HL-60 (cell line): ENCODE measurements at places on chromosomes 1 and 21.
A peak's percentile ranks its signal among the peaks of the same experiment; 100 is the strongest.

DNA sequence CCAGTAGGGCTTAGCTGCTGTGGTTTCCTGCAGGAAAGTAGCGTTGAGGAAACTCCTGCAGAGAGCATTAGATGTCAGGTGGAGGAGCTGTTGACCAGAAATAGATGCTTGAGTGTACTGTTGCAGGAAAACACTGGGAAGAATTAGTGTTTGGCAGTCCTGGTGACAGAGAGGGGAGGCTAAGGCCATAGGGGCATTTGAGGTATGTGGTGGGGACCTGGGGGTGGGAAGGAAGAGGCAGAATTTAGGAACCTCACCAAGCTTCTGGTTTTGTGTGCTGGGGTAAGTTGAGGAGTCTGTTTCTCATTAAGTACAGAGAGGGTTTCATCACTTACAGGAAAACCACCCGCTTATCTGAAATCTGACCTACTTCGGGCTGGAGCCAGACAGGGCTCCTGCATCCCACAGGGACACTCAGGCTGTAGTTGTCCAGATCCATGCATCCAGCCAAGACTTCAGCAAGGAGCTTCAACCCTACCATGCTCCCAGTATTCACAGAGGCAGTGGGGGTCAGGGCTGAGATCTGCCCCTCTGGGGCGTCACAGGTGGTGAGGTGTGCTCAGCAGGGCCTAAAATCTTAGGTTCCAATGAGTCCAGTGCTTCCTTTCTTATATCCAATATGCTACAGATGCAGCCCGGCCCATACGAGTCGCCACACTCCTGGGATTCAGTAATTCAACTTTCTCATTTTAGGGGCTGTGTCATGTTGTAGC, 15.1 kb downstream of the SH2D2A start:
- no peak for DNase-seq

DNA sequence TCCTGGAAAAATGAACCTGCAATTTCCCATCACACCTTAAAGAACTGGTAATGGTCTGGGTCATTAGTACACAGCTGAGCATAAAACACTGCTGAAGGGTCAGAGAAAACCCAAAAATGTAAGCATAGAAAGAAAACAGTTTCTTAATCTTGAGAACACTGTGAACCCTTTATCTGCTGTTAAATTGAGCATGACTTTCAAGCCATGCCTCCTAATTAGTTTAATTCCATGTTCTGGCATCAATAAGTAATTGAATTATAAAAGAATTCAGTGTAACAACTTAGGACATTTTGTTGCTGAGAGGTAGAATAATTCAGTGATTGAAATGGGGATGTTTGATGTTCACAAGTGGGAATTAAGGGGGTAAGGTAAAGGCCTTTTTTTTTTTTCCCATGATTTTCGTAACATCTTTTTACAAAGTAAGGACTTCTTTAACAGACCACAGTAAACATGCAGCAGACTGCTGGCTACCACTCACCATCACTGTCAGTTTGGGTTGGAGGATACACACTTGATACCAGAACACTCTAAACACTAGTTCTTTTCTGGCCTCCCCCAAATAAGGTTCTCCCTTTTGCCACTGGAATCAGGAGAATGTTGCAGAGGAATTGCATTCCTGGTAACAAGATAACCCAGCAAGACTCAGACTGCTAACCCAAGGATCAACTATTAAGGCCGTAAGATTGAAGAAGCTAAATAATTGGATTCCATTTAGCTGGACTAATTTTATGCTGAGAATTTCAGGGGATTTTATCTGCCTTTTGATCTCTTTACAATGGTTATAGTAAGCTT, 3.0 kb downstream of the RWDD3 start:
- DNase-seq = no peak

- DNase-seq = no peak
Observed at GRCh38 chr1:64173336-64173940, 30.0 kb upstream of the UBE2U start.

- no peak for DNase-seq
Observed at GRCh38 chr1:160987359-160988050, 32.9 kb upstream of the ITLN2 start.

- DNase-seq = no peak
Observed at GRCh38 chr1:50603274-50604271, 180.3 kb upstream of the DMRTA2 start.

DNA sequence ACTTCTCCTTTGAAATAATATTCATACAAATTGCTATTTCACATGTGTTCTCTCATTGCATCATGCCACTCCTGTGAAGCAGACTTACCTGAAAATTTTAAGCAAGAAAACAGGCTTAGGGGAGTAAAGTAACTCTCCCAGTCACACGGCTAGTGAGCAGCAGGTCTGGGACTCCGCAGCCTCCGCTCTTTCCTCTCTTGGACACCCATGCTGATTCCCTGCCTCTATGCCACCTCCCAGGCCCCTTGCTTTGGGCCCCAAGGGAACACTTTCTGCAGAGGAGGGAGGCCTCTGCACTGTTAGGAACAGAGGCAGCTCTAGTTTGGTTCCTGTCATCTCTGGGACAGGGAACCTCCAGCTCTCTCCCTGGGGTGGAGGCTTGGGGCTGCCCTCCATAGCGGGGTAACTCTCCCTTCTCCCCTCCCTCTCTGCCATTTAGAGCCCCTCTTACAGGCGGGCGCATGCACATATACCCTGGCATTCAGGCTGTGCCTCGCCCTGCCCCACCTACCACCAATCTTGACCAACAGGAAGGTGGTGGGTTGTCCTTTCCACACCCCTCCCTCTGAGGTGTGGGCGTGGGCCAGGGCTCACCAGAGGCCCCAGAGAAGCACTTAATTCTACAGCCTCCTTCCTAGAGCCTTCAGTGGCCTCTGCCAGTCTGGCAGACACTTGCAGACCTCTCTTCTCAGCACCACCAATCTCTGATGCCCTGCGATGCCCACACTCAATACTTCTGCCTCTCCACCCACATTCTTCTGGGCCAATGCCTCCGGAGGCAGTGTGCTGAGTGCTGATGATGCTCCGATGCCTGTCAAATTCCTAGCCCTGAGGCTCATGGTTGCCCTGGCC, at the start of gene RXFP4:
Gene RXFP4, plus strand, starts transcription at position 646 of the 852 bp plus-strand sequence. Its CDS starts 72 bp downstream, at position 718.
- peak; percentile 42 for DNase-seq

- no peak for DNase-seq
Observed at GRCh38 chr1:222754366-222755139, 17.6 kb downstream of the FAM177B start.

DNA sequence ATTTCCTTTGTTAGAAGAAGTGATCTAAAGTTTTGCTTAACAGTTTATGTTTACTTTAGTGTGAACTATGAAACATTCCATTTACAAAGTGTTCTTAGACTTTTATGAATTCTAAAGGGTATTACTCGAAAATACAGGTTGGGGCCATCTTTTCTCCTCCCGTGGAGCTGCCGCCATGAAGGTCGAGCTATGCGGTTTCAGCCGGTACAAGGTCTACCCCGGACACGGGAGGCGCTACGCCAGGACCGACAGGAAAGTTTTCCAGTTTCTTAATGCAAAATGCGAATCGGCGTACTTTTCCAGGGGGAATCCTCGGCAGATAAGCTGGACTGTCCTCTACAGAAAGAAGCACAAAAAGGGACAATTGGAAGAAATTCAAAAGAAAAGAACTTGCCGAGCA, 39.8 kb downstream of the DENND1B start:
- DNase-seq = no peak

GRCh38 chr1:7613851-7614205, 157.3 kb upstream of the VAMP3 start:
- no peak for DNase-seq

DNA sequence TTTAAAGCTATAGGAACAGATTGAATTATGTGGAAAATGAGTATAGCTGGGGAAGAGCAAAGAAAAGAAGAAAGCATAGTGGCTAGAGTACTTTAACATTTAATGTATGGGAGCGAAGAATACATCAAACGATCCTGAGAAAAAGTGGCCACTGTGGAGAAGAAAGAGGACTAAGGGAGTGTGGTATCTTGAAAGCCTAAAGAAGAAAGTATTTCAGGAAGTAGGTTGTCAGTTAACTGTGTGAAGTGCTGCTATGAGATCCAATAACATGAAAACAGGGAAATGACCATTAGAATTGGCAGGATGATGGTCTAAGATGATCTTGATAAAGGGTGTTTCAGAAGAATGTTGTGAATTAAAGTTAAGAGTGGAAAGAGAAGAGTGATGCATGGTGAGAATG, 219.6 kb upstream of the BEND5 start:
- no peak for DNase-seq

DNA sequence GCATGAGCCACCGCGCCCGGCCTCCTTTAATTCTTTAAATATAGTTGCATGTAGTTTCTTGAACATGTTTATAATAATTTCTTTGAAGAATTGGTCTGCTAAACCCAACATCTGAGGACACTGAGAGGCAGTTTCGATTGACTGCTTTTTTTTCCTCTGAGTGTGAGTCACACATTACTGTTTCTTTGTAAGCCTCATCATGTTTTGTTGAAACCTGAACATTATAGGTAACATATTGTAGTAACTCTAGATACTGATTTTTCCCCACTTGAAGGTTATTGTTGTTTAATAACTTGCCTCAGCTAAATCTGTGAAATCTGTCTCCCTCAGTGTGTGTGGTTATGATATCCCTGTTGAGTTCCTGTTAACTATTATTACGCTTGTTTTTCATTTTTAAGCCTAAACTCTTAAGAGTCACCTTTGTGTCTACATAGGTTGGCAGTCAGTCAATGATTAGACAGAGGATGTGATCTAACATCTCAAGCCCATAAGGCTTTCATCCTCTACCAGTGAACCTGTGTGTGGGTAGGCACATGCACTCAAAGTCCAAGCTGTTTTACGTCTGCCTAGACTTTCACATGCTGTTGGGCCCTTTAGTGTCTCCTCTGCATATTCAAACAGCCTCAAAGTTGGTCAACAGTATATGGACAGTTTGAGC, 155.5 kb downstream of the KCNH1 start:
- DNase-seq = no peak

GRCh38 chr1:14613926-14614325, 15.4 kb downstream of the KAZN start:
- DNase-seq = no peak

GRCh38 chr1:181503171-181503810, 20.0 kb downstream of the CACNA1E start:
- peak; percentile 76 for DNase-seq

- DNase-seq = peak; percentile 34
Observed at GRCh38 chr1:31705080-31705866, 1.5 kb upstream of the COL16A1 start.

- DNase-seq = no peak
Observed at GRCh38 chr1:115729756-115730155, 38.8 kb downstream of the CASQ2 start.

- DNase-seq = no peak
Observed at GRCh38 chr1:210822932-210823331, 311.0 kb downstream of the KCNH1 start.

- DNase-seq = no peak
Observed at GRCh38 chr1:206915030-206915735, 6.6 kb downstream of the FCMR start.

DNA sequence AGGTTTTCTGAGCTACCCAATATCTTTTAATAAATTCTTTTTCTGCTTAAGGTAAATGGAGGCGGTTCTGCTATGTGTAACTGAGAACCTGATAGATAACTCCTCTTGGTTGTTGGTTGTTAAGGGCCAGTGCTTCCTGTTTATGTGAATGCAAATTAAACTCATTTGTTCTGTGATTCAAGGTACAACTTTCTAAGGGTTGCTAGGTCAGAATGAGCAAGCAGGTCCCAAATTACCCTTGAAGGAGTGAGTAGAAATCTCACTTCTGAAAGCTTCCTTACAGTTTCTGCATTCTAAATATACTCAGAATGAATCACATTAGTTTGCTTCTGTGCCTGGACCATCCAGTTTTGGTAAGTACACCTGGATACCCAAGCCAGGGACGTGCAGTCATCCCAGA, 15.5 kb upstream of the FAM78B start:
- no peak for DNase-seq

DNA sequence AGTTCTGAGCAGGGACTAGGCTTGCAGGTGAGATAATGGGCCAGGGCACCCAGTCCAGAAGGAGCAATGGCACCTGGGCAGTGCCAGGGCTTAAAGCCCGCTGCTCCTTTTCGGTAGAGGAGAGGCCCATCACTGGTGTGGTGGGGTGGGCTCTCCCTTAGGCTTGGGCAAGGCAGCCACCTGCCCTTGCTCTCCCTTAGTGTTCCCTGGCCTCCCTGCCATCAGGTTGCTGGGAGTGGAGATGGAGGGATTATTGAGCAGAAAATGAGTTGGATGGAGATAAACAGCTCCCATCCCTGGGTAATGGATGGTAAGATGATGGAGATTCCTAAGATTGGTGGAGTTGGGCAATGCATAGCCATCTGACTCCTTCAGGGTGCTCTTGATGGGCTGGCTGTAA, 7.9 kb downstream of the MYOG start:
- DNase-seq = no peak

GRCh38 chr1:3711780-3712451, 40.3 kb upstream of the CCDC27 start:
- DNase-seq = no peak

- no peak for DNase-seq
Observed at GRCh38 chr1:56156971-56157876, 422.1 kb downstream of the PLPP3 start.

GRCh38 chr1:205340676-205341075, 16.0 kb downstream of the KLHDC8A start:
- DNase-seq = no peak

- DNase-seq = no peak
Observed at GRCh38 chr1:6960291-6960811, 175.1 kb downstream of the CAMTA1 start.

GRCh38 chr1:111618081-111618480, 1.5 kb upstream of the RAP1A start:
- DNase-seq = no peak

DNA sequence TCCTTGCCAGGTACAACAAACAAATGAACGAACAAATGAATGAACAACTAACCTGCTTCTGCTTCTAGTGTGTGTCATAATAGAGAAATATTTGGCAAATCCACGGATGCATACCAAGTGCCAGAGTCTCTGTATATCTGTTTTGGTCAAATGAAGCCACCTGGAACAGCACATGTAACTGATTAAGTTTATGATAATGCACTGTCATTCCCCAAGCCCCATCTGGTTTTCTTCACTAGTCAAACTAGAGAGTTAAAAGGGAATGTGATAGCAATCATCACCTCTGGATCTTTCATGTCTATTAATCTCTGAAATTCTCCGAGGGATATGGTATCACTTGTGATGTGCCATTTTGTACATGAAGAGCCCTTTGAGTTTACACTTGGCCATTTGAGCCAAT, 21.0 kb upstream of the SCAF4 start:
- no peak for DNase-seq

GRCh38 chr1:27556781-27557595, 47.0 kb downstream of the AHDC1 start:
- DNase-seq = peak; percentile 96

GRCh38 chr1:235888119-235888643, 21.5 kb upstream of the LYST start:
- no peak for DNase-seq
